Fibroblast of the conjunctiva (primary cell): ENCODE measurements at places on chromosomes 2 and 18.

- DNase-seq: no peak
These were observed 9.9 kb downstream of the GPN1 start for GRCh38 chr2:27638709-27639108.

- DNase-seq: no peak
These were observed 249.3 kb upstream of the APCDD1 start for GRCh38 chr18:10205151-10205550.

- no peak for DNase-seq
These were observed 15.5 kb downstream of the AQP12A start for GRCh38 chr2:240707043-240707756.

- DNase-seq: no peak
These were observed 12.6 kb downstream of the RUFY4 start for GRCh38 chr2:218081695-218082094.

GRCh38 chr2:109701362-109701761 lies 87.2 kb downstream of the SOWAHC start:
- no peak for DNase-seq

- peak; percentile 49 for DNase-seq
These were observed 265.1 kb upstream of the OSR1 start for GRCh38 chr2:19623488-19623887.

DNA sequence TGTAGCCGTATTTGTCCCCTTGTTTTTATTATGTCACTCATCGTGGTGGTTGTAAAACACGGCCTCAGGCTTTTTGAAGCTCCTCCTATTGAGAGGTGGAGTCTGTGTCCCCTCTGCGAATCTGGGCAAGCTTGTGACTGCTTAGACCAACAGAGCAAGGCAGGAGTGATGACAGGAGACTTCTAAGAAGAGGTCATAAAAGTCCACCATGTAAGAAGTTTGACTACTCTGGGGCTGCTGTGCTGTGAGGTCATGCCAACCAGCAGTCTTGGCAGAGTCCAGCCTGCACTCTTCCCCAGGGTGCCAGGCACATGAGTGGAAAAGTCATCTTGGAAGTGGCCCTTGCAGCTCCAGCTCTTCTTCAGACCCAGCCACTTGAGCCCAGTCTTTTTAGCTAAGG lies 83.8 kb upstream of the SPTBN1 start:
- DNase-seq: no peak

- no peak for DNase-seq
These were observed 9.6 kb downstream of the ANTXR1 start for GRCh38 chr2:69022548-69022947.

DNA sequence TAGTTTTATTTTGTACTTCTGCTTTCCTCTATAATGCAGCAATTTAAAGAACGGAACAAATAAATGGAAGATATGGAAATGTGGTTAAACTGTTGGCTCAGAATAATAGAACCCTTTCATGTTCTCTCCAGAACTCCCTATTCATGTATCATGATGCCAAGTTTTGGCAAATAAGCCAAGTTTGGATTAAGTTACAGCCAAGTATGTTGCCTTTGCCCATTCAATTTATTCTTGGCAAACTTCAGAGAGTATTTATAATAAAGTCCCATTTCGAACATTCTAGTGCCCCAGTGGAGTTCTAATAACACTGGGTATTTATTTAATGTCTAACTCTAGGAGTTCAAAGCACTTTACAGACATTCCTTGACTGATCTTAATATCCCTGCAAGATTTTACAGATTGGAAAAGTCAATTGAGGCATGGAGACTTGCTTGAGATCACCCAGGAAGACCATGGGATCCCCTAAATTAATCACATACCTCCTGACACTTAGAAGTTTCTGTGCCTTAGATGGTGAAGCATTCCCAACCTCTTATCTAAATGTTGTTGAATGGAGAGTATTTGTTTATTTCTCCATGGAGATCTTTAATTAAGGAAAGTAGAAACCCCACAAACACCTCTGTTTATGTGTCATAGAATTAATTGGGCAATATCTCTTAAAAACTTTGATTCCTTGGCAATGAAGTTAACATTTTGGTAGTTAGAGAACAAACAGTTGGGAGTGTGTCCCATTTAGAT lies 106.7 kb downstream of the ACKR3 start:
- DNase-seq: no peak

GRCh38 chr2:200862532-200863000 lies 1.9 kb downstream of the CLK1 start:
- no peak for DNase-seq

- no peak for DNase-seq
These were observed 1040.7 kb downstream of the SOCS6 start for GRCh38 chr18:71329563-71329962.

- peak; percentile 40 for DNase-seq
These were observed 8.5 kb upstream of the SPATA3 start for GRCh38 chr2:230987137-230988020.

DNA sequence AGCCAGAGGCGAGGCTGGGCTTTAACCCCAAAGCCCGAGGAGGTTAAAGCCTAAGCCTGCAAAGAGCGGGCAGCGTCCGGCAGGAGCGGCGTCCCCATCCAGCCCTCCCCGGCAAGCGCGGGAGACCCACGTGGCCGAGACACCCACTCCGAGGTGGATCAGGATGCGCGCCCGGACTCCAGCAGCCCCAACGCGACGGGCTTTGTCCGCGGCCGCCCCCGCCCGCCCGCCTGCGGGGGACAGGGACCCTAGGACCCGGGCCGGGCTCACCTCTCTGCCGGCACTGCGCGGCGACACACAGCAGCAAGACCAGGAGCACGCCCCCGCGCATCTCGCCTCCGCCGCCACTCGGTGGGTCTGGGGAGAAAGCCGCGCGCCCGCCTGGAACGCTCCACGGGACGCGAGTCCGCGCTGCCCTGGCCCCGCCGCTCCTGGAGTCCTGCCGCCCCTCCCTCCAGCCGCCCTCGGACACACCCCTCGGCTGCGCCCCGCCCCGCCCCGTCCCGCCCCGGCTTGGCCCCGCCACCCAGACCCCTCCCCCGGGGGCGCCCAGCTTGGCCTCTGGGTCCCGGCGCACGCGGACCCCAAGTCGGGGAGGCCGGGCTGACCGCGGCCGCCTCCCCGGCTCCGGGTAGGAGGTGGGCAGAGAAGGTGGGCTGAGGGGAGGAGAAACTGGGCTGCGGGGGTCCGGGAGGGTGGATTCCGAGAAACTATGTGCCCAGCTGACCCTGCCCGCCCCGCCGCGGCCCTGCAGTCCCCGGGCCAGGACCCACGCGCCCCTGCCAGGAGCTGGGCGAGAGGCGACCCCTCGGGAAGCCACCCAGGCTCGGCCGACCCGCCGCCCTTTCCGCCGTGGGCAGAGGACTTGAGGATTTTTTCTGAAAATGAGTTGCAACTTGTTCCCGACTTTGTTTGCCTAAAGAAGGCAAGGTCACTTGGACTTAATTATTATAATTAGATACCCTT lies at the start of gene LAMA1:
TSS of gene LAMA1 (minus strand) at position 408 of the 966 bp plus-strand sequence. CDS start at position 331, 77 bp downstream.
- DNase-seq: no peak

DNA sequence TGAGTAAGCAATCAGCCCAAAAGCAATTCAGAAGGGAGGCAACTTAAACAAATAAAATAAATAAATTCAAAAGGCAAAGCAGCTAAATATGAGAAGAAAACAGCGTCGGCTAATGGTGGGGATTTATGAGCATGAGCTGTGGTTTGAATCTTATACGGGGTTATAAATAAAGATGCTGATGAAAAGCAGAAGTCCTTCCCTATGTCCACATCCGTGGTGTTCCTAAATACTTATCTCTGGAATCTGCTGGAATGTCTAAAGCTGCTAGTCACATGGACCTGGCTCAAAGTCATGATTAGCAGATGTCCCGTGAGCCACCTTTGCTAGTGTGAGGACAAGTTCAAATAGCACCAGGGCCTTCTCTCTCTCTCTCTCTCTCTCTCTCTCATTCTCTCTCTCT lies 33.8 kb downstream of the SMIM21 start:
- no peak for DNase-seq

DNA sequence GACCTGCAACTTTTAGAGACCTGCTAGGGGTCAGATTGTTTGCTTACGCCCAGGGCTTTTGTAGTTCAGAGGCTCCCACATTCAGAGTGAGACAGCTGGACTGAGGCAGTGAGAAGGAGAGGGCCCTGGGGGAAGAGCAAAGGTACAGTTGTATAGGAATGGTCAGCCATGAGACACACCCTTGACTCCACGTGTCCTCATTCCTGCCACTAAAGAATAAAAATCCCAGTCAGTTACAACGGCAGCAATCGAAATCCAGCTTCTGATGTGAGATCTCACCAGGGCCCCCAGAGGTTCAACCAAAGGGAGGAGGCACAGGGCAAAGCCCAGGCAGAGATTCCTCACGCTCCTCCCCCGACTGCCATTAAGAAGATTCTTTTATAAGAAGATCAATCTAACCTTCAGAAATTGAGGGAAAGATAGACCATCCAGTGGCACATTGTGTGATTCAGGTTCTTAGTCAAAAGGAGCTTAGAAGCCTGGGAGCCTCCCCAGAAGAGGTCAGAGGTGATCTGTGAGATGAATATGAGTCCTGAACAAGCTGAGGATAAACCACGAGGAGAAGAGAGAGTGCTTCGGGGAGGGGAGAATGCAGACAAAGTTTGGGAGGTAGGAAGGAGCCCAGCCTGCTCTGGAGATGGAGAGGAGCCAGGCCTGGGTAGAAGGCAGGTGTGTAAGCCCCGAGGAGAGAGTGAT lies 317.0 kb downstream of the CYP26B1 start:
- no peak for DNase-seq

DNA sequence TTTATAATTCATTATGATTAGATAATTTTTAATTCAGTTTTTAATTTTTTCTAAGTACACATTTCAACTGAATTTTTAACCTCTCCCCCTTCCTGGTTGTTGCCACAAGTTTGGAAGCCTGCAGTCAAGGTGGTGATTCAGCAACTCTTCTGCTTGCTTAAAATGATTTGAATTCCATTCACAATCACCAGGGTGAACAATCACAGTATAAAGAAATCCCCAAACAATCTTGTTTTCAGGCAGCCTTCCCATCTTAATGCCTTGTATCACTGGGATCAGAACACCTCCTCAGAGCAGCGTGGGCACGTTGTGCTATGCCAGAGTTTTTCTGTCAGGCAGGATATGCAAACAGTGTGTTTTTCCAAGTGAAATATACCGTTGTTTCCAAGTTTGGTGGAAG lies 46.7 kb upstream of the BARD1 start:
- no peak for DNase-seq

DNA sequence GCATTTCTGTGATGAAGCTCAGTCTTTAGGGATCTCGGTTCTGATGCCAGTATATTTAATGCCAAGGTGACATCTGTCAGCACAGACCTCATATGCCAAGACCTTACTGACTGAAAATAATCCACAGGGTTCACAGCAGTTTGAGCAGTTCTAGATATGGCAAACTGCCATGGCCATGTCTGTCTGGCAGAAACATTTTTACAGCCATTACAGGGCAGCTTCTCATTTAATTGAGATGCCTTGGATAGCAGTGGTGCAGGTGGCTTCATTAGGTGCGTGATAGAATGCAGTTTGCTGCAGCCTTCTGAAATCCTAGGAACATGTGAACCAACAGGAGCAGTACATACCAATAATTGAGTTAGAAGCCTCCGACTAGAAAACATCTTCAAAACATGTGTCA lies 510.6 kb downstream of the XIRP2 start:
- DNase-seq: no peak

- DNase-seq: no peak
These were observed 99.7 kb upstream of the ID2 start for GRCh38 chr2:8582191-8582590.

DNA sequence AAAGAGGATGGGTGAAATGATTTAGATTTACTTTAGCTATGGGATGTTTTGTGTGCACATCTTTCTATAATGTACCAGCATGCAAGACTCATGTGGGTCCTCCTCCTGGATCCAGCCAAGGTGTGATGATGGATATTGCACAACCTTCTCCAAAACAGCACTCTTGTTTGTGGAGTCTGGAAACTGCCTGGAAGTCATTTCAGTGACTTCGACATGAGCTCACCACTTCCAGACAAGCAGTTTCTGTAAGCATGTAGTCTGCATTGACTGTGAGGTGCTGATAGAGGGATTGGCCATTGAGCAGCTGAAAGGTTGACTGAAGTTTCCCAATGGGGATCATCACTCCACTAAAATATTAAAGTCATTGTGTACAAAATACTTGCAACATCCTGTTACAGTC lies 154.0 kb downstream of the TRIB2 start:
- DNase-seq: no peak

- no peak for DNase-seq
These were observed 17.1 kb upstream of the TEX51 start for GRCh38 chr2:126881591-126881990.

- no peak for DNase-seq
These were observed 111.5 kb upstream of the UPP2 start for GRCh38 chr2:157990173-157990572.

GRCh38 chr2:235866373-235866772 lies 301.8 kb downstream of the GBX2 start:
- DNase-seq: no peak

DNA sequence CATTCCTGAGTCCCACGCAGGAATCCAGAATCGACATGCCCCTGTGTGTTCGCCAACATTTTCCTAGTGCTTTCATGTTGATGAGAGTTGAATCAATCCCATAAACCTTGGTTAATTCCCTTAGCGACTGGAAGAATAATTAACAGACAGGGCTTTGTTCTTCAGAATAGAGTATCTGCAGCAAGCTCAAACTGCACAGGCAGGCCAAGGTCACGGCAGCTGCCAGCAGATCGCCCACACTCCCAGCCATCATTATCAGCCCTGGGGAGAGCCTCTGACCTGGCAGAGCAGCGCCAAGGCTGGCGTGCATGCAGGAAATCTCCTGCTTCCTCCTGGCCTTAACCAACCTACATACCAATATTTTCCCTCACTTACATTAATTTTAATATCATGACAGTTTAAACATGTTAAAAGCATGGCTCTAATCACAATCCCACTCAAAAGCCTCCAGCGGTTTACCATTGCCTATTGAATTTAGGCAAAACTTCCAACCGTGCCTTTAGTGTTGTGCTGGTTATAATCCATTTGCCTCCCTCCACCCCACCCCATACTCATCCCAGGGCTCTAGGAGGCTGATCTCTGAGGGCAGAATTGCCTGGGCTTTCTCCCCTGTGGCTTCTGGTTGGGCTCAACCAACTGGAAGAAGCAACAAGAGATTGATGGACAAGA lies 46.8 kb upstream of the NCK2 start:
- DNase-seq: no peak

- peak; percentile 8 for DNase-seq
These were observed 52.7 kb upstream of the MAPK4 start for GRCh38 chr18:50507120-50507590.

DNA sequence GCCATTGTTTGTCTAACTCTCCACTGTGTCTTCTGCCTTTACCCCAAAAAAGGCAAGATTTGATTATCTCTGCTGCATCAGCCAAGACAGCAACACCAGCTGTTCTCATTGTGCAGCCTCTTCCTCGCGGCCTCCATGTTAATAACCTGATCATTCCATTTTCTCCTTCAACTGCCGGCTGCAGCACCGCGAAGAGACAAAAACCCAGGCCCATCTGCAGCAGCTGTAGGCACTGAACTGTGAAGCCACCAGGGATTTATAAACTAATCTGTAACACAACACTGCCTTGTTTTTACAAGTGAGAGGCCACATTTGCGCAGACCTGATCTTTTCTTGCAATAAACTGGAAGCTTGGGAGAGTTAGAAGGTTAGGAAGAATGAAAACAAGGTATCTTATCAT lies 147.8 kb downstream of the SATB2 start:
- no peak for DNase-seq

GRCh38 chr2:54329482-54330161 lies 73.6 kb upstream of the TSPYL6 start:
- no peak for DNase-seq
